ENCODE measurements at places on chromosomes 4 and X.

DNA sequence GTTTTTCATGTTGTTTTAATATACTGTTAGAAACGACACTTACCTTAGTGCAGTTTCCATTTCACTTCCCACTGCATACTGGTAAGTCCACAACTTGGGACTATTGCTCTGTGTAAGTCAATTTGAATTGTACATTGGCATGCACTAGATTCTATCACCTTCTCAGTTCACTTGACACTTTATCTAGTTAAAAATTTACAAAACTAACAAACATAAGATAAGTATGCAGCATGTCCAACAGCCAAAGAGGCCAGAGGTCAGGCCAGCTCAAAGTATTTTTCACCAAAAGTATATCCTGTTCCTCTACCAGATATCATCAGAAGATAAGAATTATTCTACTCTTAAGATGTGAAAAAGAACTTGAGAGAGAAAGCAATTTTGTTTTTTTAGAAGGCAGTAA is 75.9 kb downstream of the QRFPR start:
- DNase-seq = no peak

GRCh38 chr4:39446842-39447573 is 11.7 kb downstream of the RPL9 start:
- peak; percentile 56 for DNase-seq

- DNase-seq = no peak
Observed at GRCh38 chr4:10577508-10578426, 106.8 kb downstream of the CLNK start.

DNA sequence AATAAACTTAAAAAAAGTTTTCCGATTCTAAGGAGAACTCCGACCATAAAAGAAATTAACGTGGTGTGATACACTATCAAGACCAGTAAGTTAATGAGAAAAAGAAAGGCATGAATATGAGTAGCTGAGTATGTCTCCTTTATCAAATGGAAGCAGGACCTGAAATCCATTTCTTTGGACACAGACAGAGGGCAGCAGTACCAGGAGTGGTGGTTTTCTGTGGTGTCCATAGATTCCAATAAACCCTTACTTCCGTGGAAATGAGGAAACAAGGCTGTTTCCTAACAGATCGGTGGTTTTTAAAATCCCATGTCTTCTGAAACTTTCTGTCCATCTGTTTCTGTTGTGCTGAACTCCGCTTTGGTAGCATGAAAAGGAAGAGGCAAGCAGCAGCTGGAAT is 128.5 kb upstream of the TSPAN5 start:
- no peak for DNase-seq

GRCh38 chr4:16129336-16129735 is 45.5 kb upstream of the PROM1 start:
- DNase-seq = no peak

DNA sequence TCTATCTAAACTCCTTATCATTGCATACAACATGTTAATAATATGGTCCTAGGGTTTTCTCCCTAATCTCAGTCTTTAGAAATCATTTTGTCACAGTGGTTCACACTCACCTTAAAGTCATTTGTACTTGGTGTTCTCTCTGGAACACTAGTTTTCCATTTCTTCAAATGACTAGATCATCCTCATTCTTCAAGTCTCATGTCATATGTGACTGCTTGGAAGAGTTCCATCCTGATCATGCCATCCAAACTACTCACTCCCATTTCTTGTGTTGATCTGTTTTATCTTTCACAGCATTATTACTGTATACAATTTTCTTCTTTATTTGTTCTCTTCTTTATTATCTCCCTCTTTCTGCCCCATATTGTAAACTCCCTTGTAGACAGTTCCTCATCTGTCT is 66.5 kb downstream of the HTR2C start:
- no peak for DNase-seq

DNA sequence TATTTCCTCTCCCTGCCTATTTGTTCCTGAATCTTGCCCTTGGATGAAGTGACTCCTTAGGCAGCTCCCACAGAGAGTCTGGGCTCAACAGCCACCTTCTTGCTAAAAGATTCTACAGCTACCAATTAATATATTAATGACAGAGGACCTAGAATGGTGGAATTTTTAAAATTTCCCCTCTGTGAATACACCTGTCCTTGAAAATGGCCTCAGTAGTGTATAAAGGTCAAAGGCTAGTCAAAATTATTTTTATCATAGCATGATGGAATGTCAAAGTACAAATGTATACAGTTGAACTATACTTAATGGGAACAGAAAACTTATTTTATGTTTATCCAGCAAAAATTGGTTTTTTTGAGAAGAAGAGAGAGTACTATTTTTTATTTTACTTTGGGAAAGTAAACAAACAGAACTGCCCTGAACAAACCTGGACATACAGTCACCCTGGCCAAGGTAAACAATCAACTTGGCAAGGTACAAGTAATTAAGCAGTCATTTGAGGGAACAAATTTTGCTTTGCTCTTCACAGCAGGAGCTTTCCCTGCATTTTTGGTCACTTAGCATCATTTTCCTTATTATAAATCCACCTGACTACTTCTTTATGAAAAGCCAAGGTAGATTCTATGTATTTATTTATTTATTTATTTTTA is 250.8 kb downstream of the INPP4B start:
- DNase-seq = no peak

DNA sequence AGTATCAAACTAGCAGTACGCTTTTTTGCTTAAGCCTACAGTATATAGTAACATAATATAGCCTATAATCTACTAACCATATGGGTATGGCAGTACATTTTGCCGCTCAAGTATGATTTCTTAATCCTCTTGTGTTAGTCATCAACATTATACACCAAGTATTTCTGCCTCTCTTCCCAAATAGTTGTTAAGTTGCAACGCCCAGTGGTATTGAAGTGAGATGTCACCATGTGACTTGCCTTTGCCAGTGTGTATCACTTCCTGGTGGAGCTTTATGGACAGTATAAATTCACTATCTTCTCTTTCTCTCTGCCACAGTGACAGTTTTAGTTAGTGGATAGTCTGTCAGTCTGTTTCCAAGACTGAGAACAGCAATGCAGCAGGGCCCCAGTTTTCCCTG is 535.5 kb downstream of the PDHA2 start:
- DNase-seq = no peak

DNA sequence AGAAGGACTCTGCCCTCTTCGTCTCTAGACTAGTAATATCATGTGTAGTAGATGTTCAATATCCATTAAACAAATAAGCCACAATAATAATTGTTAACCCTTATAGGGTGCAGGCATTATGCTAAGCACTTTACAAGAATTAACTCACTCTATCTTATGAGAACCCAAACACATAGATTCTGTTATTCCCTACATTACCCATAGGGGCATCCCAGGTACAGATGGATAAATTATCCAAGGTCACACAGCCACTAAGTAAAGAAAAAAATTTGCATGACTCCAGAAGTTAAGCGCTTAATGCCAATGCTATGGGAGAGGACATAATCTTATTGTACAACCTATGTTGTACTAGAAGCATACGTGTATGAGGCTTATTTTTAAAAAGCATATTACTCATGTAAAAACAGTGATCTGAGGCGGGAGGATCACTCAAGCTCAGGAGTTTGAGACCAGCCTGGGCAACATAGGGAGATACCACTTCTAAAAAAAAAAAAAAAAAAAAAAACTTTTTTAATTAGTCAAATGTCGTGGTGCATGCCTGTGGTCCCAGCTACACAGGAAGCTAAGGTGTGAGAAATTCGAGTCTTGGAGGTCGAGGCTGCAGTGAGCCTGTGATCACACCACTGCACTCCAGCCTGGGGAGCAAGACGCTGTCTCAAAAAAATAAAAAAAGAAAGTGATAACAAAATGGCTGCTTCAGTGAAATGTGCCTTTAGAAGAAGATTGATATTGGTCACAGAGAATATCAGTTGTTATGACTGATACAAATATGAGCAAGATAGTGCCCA is 13.6 kb downstream of the LDB2 start:
- no peak for DNase-seq

- DNase-seq = no peak
Observed at GRCh38 chr4:88060431-88060830, 53.0 kb downstream of the PKD2 start.

GRCh38 chrX:44400588-44400987 is 57.1 kb upstream of the EFHC2 start:
- no peak for DNase-seq

- DNase-seq = no peak
Observed at GRCh38 chrX:9966775-9967408, at the start of gene CLDN34. CLDN34 (plus strand) TSS chrX:9967358; CDS start chrX:9967358, 0 bp downstream.

DNA sequence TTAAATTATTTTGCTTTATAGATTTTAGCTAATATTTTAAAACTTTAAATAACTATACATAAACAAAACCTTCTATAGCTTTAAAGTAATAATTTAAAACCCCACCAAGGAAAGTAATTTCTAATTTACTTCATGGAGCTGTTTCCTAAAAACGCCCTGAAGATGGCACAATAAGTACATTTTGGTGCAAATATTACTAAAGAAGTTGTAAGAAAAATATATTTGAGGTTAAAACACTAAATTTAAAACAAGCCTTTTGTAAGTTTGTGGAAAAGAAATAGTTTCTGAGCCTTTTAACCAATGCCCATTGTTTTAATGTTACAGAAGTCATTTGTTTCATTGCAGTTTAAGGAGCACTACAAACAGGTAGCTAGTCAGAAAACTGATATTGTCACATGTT is 137.4 kb upstream of the AGA start:
- DNase-seq = no peak

- DNase-seq = no peak
Observed at GRCh38 chr4:136505020-136505419, 1027.3 kb downstream of the PCDH18 start.

DNA sequence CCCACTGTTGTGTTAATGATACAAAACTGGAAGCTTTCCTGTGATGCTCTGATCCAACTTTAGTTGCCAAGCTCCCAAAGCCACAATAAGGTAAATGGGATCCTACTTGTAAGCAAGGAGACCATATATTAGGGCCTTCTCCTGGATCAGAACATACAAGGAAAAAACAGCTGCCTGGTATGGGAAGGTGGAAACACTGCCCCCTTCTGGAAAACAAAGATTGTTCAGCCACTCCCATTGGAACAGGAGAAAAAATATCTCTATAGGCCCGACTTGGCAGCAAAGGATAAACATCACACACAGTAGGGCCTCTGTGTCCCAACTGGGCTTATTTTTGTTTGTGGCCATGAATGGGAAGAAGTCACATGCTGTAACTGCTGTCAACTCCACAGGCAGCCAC is 166.5 kb downstream of the TBX22 start:
- no peak for DNase-seq

DNA sequence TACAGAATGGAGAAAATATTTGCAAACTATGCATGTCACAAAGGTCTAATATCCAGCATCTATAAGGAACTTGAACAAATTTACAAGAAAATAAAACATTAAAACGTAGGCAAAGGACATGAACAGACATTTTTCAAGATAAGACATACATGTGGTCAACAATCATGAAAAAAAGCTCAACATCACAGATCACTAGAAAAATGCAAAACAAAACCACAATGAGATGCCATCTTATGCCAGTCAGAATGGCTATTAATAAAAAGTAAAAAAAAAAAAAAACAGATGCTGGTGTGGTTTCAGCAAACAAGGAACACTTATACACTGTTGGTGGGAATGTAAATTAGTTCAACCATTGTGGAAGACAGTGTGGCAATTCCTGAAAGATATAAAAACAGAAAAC is 75.8 kb upstream of the IL13RA2 start:
- no peak for DNase-seq

DNA sequence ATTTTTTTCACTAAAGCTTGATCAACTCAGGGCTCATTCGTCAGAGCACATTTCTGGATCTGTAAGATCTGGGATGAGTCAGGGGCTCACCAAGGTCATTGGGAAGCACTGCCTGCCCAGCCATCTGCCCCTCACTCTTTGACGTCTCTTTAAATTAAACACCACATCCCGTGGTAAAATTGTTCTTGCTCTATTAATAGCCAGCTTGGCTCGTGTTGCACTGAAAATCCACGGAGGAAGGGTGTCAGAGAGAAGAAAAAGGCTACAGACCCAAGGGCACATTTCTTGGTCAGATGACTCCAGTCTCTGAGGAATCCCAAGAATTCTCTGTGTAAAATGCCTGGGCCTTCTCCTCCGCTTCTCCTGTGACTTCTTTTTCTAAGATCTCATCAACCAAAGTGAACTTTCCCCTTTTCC is 45.7 kb upstream of the GATB start:
- DNase-seq = no peak

DNA sequence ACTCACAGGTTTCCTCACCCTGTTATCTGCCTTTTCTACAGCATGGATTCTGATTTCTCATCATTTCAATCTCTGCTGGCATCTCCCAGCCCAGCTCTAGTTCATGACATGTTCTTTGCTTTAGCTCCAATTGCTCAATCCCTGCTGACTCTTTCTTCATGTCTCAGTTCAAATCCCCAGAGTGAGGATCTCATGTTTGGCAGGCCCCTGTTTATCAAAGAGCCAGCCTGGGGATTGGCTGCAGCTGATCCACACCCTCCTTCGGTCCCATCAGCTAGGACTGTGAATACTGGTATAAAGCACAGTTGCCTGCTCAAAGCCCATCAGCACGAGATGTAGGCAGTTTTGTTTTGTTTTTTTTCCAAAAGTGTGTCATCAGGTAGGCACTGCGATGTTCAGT is 14.4 kb upstream of the CC2D2A start:
- no peak for DNase-seq

GRCh38 chr4:145843639-145844038 is 95.0 kb downstream of the ZNF827 start:
- DNase-seq = no peak

GRCh38 chrX:153573984-153574383 is 25.0 kb downstream of the CCNQ start:
- no peak for DNase-seq

- no peak for DNase-seq
Observed at GRCh38 chr4:156547891-156548290, 423.7 kb downstream of the PDGFC start.

DNA sequence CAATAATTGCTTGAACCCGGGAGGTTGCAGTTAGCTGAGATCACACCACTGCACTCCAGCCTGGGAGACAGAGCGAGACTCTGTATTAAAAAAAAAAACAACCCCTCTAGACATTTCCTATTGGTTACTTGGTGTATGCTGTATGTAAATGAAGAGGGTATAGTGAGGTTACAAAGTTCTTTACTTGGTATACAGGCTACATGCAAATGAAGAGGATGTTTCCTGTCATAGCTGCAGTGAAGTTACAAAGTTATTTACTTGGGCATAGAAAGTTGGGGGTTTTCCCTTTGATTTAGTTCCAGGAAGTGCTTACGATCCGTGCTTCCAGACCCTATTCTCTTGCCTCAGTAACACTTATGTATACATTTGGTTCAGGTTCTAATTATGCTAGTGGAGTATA is 38.4 kb upstream of the CLNK start:
- DNase-seq = no peak
